GM12891 (cell line): ENCODE measurements at places on chromosomes 7 and 10.

- DNase-seq: no peak
Observed at GRCh38 chr7:107077699-107078516, 33.4 kb downstream of the PRKAR2B start.

DNA sequence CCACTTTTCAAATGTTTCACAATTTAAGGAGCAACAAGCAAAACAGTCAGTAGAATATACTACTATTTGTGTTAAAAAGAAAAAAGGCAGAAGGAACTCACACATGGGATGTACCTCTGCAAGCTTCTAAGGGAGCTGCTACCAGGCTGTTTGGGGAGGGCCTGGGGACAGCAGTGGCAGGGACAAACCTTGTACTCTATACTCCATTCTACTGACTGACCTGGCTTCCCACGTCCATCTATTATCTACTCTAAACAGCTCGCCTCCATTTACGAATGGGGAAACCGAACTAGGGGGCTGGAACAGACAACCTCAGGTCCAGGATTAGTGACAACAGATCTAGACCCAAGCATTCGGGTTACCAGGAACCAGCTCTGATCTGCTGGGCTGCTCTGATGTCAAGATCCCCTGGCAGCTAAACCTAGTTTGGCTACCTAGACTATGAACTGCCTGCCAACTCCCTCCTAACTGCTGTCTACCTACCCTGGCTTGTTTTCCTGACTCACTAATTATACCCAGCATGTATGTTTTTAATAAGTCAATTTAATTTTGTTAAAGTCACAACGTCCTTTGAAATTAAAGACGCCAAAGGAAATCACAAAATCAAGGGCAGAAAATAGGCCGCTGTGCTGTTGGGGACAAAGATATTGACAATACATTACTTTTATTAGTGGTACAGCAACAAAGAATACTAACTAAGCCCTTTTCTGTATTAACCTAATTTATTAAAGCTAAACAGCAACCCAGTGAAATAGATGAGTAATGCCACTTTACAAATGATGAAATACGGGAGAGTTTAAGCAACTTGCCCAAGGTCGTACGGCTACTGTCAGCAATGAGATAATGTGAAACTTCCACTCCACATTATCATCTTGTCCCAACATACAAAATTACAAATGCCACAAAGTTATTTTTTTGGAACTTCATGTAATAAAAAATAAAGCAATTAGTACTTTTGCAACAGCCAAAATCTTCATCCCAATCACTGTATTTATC, 5.3 kb downstream of the PSAP start:
- no peak for DNase-seq

DNA sequence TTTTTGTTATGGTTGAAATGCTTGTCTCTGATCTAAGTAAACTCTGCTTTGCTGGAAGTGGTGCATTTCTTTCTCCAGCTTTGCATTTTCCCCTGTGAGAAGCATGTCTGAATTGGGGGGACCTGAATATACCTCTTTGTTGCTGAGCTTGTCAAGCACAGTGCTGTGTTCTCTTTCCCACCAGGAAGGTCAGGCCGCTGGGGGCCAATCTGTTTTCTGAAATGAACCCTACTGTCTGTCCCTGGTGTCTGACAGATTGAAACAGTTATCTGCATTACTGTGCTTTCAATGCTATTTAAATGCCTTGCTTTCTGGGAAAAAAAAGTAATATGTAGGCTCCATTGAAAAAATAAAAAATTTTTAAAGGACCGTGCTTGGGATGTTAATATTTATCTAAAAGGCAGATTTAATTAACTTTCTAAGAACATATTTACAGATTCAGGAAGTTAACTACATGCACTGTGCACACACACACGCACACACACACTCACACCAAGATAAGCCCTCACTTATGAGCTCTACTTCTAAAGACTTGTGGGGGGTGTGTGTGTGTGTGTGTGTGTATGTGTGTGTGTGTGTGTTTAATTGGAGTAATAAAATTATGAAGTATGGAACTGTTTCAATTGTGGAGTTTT, 127.0 kb upstream of the FZD1 start:
- DNase-seq: no peak

DNA sequence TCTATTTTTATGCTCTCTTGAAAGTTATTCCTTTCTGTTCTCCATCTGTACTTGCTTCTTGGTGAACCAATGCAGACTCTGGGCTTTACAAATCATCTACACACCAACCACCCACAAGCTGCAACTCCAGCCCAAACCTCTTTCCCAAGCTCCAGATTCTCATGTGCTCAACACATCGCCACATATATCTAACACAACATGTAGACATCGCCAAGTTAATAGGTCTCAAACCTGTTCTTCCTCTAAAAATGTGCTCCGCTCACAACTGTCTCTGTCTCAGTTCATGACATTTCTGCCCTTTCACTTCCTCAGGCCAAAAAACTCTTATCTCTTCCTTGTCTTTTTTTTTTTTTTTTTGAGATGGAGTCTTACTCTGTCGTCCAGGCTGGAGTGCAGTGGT, 95.7 kb upstream of the EEPD1 start:
- no peak for DNase-seq

DNA sequence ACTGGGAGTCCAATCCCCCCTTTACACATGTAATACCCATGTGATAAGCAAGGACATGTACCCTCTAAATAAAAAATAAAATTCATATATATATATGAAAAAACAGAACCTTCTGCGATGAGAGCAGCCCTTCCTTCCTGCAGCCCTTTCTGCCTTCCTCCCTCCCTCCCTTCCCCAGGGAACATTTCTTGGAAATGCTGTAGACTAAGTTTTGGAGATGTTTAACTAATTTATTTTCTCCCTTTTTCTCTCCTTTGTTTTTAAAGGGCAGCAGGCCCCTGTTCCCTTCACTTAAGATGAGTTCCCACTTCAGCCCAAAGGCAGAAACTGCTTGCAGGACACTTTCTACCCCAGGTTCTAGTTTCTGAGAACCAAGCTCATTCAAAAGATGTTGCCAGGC, 179.2 kb downstream of the FRMD4A start:
- no peak for DNase-seq

DNA sequence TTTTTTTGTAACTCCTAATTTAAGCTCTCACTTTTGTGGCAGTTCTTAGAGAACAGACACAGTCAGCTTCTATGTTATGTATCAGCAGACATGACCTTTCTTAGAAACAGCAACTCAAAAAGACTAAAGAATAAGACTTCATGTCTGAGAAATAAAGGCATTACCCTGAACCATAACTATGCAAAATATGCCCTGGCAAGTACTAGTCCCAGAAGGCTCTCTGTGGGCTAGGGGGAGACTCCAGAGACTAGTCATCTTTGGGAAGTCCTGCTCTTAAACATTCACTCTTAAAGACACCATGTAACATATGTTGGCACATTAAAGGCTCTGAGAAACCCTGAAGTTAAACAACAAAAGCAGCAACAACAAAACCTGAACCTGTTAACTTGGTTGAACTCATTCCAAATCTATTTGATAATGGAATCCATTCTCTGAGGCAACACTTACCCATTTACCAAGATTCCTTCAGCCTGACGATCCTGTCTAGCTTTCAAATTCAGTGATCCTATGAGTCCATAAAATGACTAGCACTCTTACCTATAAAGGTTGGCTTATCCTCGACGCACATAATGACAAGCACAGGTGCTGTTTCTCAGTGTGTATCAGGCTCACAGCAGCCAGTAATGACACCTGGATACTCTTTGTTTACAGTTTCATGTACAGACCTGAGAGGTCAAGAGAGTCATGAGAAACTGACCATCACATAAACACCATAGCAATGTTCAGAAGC, 62.3 kb downstream of the OSBPL3 start:
- no peak for DNase-seq

- no peak for DNase-seq
Observed at GRCh38 chr10:88216976-88217375, 353.6 kb downstream of the PTEN start.

- no peak for DNase-seq
Observed at GRCh38 chr7:50448823-50449222, 1.3 kb downstream of the FIGNL1 start.

GRCh38 chr7:74040101-74040790, 12.3 kb downstream of the ELN start:
- no peak for DNase-seq
